CD4-positive, CD25-positive, alpha-beta regulatory T cell (primary cell): ENCODE measurements at places on chromosomes 16 and 17. TPM values are rescaled to one million over a fixed set of nuclear protein-coding genes. Genes with fewer than 3 reads are reported as not detected.

The TXNDC17 gene
- 15.0 TPM for total RNA-seq

GRCh38 chr16:75556431-75556950 lies 439 bp upstream of the TMEM231 start:
- DNase-seq, result no peak

GRCh38 chr17:57665696-57666095 lies 79.4 kb downstream of the CCDC182 start:
- DNase-seq, result no peak

DNA sequence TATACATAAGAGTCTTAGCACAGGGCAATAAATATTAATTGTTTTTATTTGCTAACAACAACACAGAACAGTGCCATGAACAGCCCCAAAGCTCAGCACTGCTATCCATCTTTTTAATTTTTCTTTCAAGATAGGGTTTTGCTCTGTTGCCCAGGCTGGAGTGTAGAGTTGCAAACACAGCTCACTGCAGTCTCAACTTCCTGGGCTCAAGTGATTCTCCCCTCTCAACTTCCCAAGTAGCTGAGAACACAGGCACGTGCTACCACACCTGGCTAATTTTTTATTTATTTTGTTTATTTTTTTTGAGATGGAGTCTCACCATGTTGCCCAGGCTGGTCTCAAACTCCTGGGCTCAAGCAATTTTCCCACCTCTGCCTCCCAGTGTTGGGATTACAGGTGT lies 47.6 kb upstream of the AKAP1 start:
- no peak for DNase-seq

DNA sequence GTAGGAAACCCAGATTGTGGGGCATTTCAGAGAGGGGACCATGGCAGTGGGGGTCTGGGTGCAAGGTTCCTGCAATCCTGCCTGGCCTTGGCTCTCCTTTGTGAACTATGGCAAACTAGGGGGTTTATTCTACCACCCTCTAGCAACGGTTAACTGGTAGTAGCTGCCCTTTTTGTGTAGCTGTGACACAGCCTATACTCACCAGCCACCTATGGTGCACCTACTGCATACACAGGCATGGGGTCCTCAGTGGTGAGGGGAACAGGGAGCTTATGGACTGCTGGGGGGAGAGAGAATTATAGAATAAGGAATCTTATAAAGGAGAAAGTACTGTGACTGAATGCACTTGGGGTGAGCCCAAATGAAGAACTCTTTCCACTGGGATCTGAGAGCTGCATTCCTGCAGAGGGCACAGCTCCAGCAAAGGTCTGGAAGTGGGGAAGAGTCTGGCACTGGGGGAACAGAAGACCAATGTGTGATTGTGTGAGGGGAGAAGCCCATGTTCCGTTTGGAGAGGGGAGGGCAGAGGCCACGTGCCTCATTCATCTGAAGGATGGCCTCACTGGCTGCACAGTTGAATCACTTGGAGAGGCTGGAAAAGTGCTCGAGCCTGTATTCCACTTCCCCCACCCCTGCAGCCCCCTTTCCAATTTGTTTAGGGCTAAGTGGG lies 2.1 kb downstream of the MT1X start:
- DNase-seq, result no peak

The NHLRC4 gene
- total RNA-seq, result 1.9 TPM

DNA sequence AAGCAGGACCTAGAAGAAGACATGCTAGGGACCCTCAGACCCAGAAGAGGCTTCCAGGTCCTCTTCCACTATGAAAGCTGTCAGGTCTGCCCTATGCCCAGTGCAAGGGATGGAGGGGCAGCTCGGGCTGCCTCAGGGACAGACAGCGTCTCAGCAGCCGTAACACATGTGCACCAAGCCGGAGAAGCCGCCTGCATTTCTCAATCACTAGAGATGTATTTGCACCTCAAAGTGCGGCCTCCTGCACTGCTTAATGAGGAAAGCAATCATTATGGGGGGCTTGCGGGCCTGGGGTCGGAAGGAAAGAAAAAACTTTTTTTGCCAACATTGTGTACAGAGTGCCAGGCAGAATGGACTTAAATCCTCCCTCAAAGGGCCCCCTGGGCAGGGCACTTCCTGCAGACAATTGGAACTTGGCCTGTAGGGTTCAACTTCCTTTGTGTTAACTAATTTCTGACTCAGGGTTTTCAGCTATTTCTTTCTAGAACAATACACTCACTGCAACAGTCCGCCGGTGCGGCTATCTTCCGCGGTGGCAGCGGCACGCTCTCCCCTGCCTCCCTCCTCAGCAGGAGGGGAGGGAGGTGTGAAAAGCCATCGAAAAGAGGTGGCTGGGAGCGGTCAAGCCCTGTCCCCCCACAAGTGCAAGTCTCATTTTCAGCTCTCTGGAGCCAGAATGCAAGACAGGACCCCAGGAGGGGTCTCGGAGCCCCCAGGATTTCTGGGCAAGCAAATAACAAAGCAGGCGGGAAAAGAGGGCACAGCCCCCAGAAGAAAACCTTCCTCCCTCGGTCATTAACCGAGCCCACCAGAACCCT lies 101.2 kb downstream of the ZNF423 start:
- peak; percentile 17 for DNase-seq

The CACNG5 gene
- total RNA-seq, result not detected

The ADAMTS18 gene
- not detected for total RNA-seq

GRCh38 chr16:83701494-83701893 lies 106.3 kb upstream of the HSBP1 start:
- DNase-seq, result no peak

The CA7 gene
- total RNA-seq, result not detected
